ENCODE measurements at places on chromosomes 2 and 18.
A peak's percentile ranks its signal among the peaks of the same experiment; 100 is the strongest.

DNA sequence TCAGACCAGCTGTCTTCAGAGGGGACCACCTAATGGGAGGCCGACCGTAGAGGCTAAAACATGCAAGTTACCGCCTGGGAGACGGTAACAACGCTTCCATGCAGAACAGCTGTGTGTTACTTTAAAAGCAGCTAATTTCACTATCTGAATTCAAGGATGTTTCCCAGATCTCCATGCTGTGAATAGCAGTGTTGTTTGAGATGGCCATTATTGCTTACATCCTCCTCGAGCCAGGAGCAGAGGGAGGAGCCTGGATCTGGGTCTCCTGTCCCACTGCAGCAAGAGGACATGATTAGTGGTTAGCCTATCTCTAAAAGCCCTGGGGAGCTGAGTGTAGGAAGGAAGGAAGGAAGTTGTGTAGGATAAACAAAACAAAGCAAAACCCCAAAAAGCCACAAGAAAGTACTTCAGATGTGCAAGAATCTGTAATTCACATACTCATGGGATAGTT is 50.9 kb downstream of the ACTR2 start:
- DNase-seq = no peak

DNA sequence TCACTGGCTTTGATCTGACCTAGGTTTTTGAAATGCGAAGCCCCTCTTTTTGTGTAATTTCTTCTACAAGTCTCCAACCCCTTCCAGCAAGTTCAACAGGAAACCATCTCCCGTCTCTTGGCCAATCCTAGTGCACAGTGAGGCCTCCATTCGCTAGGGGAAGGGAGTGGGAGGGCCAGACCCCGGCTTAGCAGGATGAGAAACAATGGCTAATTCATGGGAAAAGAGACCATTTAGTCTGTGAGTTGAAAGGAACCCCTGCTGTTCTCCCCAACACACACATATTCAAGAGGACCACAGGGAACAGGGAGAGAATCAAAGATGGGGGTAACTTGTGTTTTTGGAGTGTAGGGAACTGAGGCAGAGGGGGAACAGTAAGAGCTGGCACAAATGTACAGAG is 83.0 kb downstream of the RTN4 start:
- DNase-seq = no peak

GRCh38 chr18:11482271-11482670 is 127.1 kb upstream of the SLC35G4 start:
- DNase-seq = no peak

DNA sequence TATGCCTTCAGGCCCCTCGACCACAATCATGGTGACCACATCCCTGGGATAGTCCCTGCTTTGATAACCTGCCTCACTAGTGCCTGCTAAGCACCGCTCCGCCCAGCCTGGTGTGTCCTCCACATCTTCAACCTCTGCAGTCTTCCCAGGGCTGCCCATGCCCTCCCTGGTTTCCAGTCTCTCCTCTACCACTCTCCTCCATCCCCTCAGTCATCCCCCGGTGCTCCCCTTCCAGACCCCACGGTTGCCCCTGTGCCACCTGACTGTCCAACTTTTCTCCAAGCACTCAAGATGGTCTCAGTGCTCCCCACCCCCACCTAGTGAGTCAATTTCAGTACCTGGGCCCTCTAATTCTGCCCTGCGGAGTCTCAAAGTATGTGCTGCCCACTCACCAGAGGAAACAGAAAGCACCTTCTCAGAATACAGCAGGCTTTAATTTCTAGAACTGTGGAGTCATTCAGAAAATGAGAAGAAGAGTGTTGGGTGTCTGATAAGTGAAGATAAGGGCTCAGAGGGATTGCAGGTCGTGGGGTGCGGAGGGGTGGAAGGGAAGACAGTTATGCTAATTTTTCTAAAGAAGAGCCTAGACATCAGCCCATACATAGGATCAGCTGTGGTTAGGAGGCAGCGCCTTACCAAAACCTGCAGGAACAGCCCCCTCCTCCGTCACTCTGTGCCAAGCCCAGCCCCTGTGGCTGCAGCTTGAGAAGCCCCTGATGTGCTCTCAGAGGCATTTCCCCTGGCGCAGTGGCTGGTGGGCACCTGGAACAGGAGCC is 53.6 kb upstream of the CAB39 start:
- peak; percentile 63 for DNase-seq

DNA sequence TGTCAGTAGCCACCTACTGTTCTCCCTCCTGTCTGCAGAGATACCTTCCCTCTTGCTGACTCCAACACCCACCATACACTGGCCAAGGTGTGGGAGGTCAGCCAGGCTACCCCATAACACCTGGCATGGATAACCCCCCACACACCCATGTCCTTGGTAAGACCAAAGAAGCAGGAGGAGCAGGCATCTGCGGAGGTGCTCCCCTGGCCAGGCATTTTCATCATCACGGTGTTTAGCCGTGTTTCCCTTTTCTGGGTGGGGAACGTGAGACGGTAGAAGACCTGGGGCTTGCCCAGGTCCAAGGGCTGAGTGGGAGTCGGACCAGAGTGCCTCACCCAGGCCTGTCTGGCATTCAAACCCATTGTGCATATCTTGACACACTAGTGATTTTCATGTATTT is 150.3 kb downstream of the SMAD7 start:
- DNase-seq = no peak

- DNase-seq = no peak
Measured at GRCh38 chr2:37654932-37655841, 16.3 kb downstream of the CDC42EP3 start.

- DNase-seq = no peak
Measured at GRCh38 chr2:231613331-231613662, 20.6 kb downstream of the TEX44 start.

- no peak for DNase-seq
Measured at GRCh38 chr2:192245329-192245728, 50.6 kb upstream of the TMEFF2 start.

GRCh38 chr18:35387152-35387571 is 10.0 kb upstream of the ZNF396 start:
- no peak for DNase-seq

- no peak for DNase-seq
Measured at GRCh38 chr2:205401511-205401910, 280.8 kb upstream of the NRP2 start.

- DNase-seq = no peak
Measured at GRCh38 chr2:32836933-32837332, 109.8 kb upstream of the LTBP1 start.

DNA sequence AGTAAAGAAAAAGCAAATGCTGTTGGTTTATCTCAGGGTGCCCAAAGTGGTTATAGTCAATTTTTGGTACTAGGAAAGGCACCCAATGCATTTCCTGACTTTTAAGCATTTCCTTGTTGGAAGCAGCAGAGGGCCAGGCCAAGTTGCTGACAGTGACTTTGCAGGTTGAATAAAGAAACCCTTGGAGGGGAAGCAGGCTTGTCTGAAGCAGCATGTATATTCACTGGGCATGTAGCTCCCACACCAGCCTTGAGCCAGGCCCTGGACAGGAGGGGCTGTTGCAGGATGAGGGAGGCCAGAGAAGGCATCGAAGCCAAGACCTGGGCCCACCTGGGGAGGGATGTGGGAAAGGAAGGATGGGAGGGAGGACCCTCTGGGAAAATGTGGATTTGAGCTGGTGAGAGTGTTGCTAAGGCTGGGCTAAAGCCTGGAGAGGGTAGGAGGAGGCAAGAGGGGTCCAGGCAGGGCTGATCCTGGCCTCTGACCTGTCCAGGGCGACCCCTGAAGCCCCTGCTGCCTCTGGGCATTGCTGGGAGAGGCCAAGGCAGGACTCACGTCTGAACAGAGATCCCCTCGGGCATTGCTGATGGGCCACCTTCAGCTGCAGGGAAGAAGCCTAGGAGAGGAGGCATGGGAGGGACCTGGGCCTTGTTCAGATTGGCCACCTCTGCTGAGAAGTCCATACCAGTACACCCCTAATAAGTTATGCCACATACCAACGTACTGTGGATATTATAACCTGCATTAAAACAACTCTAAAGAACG is 79.6 kb downstream of the STPG4 start:
- no peak for DNase-seq

GRCh38 chr2:116935097-116935814 is 879.2 kb upstream of the DDX18 start:
- DNase-seq = no peak

GRCh38 chr2:38700113-38700785 is 34.3 kb downstream of the GALM start:
- no peak for DNase-seq

DNA sequence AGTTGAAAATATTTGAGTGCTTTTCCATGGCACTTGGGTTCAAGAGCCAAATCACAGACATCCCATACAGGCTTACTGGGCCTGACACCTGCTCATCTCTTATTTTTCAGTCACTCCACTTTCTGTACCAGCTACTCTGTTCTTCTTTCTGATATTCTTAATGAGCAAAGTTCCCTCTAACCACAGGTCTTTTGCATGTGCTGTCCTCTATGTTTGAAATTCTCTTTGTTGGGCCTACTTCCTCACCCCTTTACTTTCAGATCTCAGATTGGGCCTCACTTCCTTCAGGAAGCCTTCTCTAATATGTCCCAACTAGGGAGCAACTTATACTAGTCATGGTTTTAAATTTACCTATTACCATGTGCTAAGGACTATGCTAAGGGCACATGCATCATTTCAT is 81.8 kb upstream of the RBMS1 start:
- DNase-seq = no peak

- DNase-seq = no peak
Measured at GRCh38 chr2:237262838-237263771, 150.9 kb downstream of the COL6A3 start.

DNA sequence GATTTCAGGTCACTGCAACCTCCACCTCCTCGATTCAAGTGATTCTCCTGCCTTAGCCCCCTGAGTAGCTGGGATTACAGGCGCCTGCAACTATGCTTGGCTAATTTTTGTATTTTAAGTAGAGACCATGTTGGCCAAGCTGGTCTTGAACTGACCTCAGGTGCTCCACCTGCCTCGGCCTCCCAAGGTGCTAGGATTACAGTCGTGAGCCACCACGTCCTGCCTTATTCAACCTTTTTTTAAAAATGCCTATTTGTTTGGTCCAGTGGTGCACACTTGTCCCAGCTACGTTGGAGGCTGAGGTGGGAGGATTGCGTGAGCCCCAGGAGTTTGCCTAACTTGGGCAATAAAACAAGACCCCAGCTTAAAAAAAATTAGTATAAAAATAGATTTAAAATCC is 43.3 kb downstream of the CYP20A1 start:
- no peak for DNase-seq

DNA sequence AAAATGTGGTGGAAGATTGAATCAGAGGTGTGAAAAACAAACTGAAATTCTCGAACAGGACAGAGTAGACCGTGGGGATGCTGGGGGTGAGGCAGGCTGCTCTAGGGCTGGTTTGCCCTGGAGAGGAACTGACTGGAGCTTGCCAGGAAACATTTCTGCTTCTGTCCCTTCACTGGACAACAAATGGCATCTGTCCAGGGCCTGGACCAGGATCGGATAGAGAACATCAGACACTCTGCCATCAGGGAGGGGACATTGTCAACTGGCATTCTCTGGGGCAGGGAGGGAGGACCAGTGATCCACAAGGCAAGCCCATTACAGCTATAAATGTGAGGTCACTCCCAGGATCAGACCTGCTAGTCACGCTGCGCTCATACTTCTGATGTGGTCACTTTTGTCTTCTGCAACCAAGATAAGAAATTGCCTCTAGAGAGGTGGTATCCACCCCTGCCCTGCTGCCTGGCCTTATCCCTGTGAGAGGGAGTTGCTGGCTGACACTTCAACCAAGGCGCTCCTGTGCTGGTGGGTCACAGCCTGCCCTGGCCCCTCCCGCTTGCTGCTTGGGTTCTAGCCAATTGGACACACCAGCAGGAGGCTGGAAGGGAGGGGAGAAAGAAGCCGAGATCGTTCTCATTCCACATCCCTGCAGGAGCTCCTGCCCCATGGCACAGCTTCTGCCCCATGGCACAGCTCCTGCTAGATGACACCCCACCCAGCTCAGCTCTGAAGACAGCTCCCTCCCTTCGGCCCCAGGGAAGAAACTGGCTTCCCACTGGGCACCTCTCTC is 8.7 kb downstream of the NPPC start:
- no peak for DNase-seq

- DNase-seq = peak; percentile 63
Measured at GRCh38 chr2:72150157-72150860, 2.6 kb upstream of the CYP26B1 start.

DNA sequence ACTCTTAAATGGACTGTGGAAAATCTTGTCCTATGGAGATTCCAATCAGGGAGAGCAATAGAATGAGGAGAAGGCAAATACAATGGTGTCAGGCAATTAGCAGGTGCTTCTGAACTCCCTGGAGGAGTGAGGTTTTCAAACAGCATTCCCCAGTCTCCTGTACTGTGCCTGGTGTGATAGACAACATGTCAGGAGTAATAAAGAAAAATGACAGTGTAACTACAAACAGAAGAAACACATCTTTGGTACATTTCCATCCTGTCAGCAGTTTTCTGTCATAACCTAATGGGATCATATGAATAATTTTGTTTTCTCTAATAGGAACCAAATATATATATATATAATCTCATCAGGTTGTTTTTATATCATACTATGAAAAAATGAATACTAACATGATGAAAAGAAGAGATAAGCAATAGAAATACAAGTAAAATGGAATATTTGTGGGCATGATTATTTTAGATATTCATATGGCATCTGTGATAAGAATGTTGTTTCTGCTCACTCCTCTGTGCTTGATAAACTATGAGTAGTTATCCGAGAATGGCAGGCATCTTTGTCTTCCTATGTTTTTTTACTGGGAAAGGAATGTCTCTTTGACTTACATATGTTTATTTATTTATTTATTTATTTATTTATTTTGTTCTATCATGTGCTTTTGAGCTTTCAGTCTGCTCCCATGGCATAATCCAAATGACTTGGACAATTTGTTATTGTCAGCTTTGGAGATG is 441.7 kb downstream of the TXNL1 start:
- no peak for DNase-seq

GRCh38 chr2:72104821-72105588 is 42.7 kb downstream of the CYP26B1 start:
- no peak for DNase-seq

DNA sequence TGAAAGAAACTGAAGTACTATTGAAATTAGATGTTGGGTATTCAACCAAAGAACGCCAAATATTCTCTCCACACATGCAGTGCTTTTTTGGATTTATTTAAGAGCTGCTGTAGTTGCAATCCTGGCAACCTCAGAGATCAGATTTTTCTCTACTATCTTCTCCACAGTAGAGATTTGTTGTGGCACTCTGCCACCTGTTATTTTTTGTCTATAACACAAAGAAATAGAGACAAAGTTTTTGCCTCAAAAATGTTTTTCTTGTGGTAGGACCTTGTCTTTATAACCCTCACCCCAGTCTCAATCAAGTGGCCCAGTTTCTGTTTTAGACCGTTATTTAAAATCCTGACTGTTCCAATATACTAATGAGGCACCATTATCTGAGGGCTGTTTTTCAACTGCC is 79.4 kb downstream of the SCG2 start:
- no peak for DNase-seq

DNA sequence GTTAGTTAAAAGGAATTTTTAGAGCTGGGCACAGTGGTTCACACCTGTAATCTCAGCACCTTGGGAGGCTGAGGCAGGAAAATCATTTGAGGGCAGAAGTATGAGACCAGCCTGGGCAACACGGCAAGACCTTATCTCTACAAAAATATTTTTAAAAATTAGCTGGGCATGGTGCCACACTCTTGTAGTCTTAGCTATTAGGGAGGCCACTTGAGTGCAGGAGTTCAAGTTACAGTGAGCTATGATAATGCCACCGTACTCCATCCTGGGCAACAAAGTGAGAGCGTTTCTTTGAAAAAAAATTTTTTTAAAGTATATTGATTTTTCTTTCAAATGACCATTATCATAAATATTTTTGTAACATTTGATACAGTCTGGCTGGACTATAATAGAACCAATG is 93.6 kb upstream of the FAM117B start:
- no peak for DNase-seq
